Stimulated activated CD8-positive, alpha-beta memory T cell treated with anti-CD3 and anti-CD28 coated beads, Interleukin-15, amount 100 ng/mL, for 48 hours (primary cell): ENCODE measurements at places on chromosomes 13 and 19.

DNA sequence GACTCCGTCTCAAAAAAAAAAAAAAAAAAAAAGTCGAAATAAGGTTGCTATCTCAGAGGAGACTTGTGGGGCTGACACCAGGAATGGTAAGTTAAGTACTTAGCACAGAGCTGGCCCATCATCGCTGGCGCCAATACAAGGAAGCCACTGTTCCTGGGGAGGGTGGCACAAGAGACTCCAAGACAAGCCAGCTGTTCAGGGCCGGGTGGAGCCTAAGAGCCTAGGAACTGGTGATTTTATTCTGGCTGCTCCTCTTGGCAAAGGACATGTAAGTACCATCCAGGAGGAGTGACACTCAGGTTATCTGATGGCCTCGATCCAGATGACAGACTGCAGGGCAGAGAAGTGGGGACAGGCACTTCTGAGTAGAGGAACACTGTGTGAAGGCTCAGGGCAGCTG is 3.8 kb downstream of the ELOF1 start:
- DNase-seq: no peak

DNA sequence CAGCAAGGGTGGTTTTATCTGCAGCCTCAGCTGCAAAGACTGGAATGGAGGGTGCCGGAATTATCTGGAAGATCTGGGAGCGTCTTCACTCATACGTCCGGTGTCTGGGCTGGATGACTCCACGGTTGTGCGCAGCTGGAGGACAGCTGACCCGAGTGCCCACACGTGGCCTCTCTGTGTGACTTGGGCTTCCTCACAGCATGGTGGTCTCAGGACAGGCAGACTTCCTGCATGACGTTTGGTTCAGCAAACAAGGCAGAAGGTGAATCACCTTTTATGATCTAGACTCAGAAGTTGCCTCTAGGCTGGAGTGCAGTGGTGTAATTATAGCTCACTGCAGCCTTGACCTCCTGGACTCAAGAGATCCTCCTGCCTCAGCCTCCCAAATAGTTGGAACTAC is 33.2 kb downstream of the CACNG6 start:
- DNase-seq: no peak

DNA sequence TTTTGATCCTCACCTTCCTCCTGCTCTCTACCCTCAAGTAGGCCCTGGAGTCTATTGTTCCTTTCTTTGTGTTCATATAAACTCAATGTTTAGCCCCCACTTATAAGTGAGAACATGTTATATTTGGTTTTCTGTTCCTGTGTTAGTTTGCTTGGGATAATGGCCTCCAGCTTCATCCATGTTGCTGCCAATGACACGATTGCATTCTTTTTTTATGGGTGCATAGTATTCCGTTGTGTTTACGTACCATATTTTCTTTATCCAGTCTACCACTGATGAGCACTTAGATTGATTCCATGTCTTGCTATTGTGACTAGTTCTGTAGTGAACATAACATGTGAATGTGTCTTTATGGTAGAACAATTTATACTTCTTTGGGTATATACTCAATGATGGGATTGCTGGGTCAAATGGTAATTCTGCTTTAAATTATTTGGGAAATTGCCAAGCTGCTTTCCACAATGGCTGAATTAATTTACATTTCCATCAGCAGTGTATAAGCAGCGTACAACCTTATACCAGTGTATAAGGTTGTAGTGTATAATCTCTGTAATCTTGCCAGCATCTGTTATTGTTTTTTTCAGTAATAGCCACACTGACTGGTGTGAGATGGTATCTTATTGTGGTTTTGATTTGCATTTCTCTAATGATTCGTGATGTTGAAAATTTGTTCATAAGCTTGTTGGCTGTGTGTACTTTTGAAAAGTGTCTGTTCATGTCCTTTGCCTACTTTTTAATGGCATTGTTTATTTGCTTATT is 288.9 kb downstream of the KCNRG start:
- no peak for DNase-seq

DNA sequence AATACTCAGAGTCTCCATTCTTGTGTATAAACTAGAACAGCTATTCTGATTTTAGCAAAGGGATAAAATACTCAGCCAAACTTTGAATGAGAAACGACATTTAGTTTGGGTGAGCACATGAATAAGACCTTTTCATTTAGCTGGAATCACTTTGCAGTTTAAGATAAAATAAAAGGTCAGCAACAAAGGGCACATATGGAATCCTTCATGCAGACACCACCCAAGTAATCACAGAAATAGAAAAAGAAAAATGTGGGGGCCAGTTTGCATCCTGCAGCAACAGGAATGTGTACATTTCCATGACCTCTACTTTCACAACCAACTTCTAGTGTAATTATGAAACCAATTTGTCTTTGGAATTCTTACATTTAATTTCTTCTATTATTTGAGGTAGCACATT is 1637.4 kb downstream of the PCDH9 start:
- DNase-seq: no peak
